ENCODE measurements at places on chromosomes 13 and 19.

GRCh38 chr19:10662384-10663251 is 8.5 kb downstream of the ILF3 start:
- DNase-seq, result peak; percentile 31

DNA sequence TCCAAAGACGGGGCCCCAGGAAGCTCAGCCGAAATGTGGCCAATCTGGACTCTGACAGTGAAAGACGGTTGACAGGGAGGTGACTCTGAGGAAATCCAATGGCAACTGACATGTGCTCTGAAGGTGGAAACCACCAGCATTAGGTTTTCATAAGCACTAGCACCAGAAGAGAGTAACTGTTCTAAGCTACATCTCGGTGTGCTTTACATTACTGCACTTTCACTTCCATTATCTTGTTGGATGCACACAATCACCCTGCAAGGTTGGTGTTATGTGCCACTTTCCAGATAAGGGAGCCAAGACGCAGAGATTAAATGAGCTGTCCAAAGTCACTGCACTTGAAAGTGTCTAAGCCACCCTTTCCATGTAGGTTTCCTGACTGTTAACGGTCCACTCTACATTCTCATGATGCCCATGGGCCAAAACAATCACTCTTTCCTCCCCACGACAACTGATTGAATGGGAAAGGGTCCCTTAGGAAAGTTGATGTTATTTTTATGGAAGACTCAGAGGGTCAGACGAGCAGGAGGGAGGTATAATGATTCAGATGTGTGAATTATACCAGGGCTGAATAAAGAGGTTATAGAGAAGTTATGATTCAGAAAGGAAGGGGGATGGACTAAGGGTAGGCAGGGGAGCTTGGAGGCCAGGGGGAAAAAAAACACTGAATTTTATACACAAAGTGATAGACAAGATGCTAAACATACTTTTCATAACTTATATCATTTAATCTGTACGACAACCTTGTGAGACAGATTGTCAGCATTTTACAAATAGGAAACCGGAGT is 52.8 kb downstream of the RUBCNL start:
- no peak for DNase-seq

DNA sequence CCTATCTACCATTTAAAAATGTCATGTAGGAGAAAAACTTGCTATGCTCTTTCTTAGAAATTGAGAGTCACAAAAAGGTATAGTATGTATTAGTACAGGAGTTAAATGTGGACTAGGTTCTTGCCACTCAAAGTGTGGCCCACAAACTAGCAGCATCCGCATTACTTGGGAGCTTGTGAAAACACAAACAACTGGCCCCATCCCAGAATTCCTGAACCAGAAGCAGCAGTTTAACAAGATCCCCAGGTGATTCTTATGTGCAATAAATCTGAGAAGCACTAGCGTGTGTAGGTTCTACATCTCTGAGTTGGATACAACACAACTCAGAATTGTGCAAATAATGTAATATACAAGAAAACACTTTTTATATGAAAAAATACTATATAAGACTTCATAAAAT is 325.9 kb downstream of the DCT start:
- DNase-seq, result no peak

DNA sequence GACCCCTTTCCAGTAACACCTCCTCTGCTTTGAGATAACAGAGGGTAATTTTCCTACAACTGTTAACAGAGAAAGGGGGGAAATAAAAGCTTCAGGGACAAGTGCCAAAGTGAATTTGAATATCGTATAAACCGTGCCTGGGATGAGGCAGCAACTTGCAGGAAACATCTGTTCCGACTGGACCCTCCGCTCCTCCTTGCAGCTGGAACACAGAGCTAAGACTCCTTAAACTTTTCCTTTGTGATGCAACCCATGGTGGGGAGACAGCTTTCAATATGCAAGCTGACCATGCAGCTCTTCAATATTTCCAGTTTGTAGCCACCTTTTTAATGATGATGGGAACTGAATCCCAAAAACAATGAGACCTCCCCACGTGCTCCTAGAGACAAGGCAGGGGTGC is 432.6 kb downstream of the ZNF536 start:
- DNase-seq, result no peak

DNA sequence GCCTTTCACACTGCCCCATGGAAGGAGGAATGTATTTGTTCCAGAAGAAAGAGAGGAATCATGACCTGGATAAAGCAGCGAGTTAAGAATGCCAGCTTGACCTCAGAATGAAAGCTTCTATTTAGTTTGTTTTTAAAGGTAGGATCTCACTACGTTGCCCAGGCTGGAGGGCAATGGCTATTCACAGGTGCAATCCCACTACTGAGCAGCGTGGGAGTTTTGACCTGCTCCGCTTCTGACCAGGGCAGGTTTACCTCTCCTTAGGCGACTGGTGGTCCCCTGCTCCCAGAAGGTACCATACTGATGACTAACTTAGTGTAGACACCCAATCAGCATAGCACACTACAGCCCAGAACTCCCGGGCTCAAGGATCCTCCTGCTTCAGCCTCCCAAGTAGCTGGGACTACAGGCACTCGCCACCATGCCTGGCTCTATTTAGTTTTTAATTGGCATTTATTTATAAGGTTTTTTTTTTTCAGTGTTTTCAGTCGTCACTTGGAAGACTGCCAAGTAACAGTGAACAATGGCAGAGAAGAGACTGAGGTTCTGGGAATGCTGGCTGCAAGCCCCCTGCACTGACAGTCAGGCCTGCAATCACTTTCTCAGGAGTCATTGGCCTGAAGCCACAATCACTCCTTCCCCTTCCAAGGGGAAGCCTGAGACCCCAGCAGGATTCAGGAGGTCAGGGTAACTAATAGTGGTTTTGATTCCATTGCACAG is 73.1 kb downstream of the EPS15L1 start:
- DNase-seq, result no peak

GRCh38 chr13:98892821-98893220 is 85.0 kb downstream of the DOCK9 start:
- DNase-seq, result no peak

GRCh38 chr13:78299832-78300623 is 303.3 kb downstream of the POU4F1 start:
- no peak for DNase-seq

DNA sequence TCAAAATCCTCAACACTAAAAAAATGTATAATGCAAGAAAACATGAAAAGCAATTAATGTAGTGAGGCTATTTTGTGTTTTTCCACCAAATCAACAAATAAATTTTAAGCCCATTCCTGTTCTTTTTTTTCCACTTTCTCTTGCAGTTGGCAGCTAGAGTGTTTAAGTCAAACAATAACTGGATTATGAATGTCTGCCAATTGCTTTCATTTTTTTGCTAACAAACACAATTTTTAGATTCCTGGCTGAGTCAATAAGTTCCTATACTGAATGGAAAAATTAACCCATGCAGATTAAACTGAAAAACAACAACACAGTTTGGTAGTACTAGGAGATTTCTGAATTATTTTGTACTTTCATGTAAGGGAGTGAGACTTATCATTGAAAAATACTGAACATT is 232.4 kb downstream of the SLITRK5 start:
- DNase-seq, result no peak

DNA sequence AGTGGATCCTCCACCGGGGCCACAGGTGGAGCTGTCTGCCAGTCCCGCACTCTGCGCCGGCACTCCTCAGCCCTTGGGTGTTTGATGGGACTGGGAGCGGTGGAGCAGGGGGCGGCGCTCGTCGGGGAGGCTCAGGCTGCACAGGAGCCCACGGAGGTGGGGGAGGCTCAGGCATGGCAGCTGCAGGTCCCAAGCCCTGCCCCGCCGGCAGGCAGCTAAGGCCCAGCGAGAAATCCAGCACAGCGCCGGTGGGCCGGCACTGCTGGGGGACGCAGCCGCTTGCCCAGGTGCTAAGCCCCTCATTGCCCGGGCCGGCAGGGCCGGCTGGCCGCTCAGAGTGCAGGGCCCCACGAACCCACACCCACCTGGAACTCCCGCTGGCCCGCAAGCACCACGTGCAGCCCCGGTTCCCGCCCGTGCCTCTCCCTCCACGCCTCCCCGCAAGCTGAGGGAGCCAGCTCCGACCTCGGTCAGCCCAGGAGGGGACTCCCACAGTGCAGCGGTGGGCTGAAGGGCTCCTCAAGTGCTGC is 286.4 kb downstream of the RBM26 start:
- no peak for DNase-seq

GRCh38 chr13:59690857-59691500 is 472.7 kb downstream of the DIAPH3 start:
- DNase-seq, result no peak

- DNase-seq, result no peak
These were observed 1569.4 kb downstream of the PCDH9 start for GRCh38 chr13:65660731-65661130.

DNA sequence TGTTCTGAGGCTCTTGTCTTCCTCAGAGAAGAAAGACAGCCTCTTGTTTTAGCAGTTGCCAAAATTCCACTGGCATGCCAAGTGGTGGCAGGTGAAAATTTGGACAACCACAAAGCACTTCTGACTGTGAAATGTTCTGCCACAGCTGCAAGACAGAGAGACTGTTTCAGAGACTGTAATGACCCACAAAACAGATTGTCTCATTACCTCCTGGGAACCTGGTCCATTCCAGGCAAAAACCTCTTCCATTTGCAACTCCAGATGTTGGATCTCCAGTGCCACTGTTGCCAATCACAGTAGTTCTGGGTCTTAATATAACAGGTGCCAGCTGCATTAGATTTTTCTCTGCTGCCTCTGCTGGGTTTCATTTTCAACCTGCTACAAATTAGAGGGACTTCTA is 911.5 kb downstream of the UQCRFS1 start:
- no peak for DNase-seq

DNA sequence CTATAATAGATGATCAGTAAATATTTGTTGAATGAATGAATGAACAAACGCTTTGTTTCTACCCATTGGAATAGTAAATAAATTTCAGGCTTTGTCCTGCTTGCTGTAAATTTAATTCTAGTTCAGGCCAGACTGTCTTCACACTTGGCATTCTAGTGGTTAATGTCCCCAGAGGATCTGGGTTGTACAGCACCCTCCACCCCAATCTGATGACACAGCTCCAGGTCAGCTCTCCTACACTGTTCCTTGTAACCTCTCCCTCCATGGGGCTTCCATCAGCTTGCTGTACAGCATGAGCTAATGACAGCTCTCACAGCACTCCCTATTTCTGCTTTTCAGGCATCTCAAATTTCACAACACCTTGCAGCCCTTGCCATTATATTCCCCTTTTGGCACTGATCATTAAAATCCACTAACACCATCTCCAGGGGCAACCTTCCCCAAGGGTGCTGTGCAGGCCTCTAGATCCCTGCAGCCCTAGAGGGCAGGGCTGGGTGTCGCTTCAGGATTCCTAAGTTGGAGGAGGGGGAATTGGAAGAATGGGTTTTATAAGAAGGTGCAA is 12.7 kb upstream of the KL start:
- no peak for DNase-seq

- DNase-seq, result no peak
These were observed 96.8 kb downstream of the GPR12 start for GRCh38 chr13:26663791-26664190.

DNA sequence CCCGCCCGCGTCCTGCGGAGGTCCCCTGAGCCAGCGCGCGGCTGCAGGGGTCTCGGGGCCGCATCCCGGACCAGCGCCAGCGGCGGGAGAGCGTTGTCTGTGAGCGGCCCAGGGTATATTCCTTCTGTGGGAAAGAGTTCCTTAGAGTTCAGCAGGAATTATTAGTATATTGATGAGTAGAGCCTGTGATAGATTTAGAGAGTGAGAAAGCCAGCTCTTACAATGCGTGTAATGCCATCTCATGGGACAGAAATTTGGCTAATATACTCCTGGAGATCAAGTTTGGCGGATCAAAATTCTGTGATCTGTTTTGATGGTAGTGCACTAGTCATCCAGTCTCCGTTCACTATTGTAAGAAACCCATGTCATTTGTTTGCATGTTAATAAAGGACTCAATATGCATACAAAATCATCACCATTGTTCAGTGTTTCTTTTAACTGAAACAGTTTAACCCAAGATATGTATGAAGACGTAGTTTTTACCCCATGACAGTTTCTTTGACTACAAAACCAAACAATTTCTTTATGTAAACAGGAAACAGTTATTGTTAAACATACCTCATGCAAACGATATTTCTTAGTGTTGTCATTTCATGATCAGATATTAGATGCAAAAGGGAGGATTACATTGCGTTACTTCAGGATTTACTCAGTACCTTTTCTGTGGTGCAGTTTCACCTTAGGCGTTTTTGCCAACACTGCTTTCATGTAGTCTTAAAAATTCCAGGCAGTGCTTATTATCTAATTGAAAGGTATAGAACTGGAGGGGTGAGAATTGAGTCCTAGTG is 9.9 kb downstream of the TNFRSF19 start:
- DNase-seq, result no peak

- DNase-seq, result no peak
These were observed 7.7 kb upstream of the KIR2DL4 start for GRCh38 chr19:54795758-54796157.

DNA sequence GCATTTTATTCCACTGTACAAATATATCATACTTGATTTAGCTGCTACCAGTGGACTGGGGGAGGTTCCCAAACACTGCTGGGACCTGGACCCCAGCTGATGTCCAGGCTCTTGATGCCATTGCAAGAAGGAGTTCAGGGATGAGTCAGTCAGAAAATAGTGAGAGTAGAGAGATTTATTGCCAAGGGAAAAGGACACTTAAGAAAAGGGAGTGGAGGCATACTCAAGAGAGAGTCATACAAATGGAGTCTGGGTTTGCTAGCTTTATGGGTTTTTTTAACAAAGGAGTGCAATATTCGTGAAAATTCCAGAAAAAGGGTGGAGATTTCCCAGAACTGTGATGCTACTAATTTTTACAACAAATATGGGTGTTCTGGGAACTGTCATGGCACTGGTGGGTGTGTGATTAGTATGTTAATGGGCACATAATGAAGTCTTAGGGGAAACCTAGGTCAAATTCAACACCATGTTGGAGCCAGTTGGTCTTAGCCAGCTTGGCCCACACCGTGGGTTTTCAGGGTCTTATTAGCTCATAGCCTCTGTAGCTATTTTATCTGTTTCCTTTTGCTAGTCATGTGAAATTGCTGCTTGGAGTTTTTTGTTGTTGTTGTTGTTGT is 36.2 kb downstream of the GPC6 start:
- DNase-seq, result peak; percentile 58

GRCh38 chr19:6587093-6587820 is 3.7 kb downstream of the CD70 start:
- DNase-seq, result no peak

GRCh38 chr13:100657881-100658315 is 16.7 kb downstream of the TMTC4 start:
- DNase-seq, result no peak

DNA sequence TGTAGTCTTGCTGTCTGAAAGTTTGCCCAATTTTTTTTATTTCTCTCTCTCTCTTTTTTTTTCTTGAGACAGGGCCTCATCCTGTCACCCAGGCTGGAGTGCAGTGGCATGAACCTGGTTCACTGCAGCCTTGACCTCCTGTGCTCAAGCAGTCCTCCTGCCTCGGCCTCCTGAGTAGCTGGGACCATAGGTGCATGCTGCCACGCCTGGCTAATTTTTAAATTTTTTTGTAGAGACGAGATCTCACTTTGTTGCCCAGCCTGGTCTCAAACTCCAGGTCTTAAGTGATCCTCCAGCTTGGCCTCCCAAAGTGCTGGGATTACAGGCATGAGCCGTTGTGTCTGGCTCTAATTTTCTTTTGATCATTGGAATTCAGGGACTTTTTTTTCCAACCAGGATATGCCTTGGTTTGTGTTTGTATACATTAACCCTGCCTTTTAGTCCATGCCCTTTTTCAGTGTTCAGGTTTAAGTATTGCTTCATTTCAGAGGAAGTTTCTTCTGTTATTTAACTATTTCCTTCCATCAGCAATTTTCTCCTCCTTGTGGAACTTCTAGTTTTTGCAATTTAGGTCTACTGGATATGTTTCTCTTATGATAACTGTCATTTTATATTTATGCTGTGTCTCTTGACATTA is 201.4 kb downstream of the PCCA start:
- no peak for DNase-seq

- DNase-seq, result no peak
These were observed 117.7 kb upstream of the GJB6 start for GRCh38 chr13:20349564-20350381.

Data from AG09309 (cell line).